ENCODE measurements at places on chromosomes 4 and X.

DNA sequence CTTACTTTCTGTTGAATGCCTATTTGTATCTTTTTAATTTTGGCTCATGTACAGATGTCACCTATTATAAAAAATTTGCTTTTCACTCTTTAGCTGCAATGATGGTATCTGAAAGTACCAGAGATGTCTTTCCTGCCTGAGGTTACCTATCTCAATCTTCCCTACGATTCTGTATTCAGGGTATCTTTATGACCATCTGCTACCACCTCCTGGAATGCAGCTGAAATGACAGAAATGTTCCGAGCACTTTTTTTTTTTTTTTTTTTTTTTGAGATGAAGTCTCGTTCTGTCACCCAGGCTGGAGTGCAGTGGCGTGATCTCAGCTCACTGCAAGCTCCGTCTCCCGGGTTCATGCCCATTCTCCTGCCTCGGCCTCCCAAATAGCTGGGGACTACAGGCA, 136.4 kb downstream of the REPS2 start:
- DNase-seq = peak; percentile 11

- no peak for DNase-seq
Measured at GRCh38 chr4:64682946-64683345, 273.7 kb upstream of the TECRL start.

GRCh38 chrX:150701377-150701776, 8.2 kb downstream of the MTMR1 start:
- DNase-seq = no peak

DNA sequence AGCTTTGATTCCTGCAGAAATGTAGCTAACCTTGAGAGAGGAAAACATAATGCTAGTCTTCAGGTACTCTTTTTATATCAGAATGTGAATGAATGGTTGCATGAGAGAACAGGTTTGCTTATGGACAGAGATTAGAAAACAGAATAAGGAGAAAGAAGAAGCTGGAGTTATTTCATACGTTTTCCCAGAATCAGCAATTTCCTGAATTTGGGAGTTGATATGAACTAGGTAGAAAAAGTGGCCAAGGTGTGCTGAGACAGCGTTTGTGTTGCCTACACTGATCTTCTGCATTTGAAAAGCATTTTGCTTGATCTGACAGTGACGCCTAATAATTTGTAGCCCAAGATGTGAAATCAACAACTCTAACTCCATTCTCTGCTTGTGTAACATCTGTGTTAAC, 12.5 kb downstream of the GABRB1 start:
- no peak for DNase-seq

DNA sequence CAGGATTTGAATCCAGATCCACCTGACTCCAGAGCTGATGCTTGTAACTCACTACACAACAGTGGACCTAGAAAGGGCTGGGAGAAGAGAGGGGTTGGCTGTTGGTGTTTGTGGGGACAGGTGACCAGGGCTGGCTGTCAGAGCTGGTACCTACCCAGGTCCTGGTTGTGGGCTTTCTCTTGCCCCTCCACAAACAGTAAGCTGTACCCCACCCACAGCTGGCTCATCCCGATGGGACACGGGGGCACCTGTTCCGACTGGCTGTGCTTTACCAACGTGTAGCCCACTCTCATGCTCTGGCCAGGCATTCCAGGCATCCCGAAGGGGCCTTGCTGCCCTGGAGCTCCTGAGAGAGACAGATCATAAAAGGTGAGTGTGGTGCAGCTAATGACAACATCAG, 68.7 kb downstream of the ATG4A start:
- DNase-seq = no peak

All from kidney capillary endothelial cell (primary cell).